ENCODE measurements at places on chromosomes 13 and 19.

DNA sequence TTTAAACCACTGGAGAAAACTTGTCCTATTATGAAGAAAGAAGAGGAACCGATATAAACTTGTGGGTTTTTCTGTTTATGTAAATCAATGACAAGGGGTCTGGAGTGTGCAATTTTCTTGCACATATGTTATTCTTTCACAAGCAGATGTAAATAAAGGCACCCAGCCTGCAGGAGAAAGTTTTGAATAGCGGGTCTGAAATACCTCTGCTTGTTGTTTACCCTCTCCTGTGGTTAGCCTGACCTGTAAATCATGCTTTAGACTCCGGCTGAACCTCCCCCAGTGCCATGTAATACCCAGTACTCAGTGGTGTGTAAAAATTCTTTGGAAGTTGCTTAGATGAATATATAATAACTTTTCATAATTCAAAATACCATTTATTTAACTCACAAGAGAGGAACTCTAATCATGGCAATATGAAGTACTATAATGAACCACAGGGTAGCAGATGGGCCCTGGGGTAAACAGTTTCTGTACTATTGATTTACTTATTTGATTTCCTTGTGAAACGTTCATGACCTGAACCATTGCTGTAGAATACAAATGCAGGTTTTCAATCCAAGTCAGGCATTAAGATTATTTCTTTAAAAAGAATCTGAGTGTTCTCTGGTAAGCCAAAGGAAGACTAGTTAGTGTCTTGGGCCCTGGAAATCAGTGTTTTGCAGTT lies 245.1 kb downstream of the LMO7 start:
- DNase-seq, result no peak

DNA sequence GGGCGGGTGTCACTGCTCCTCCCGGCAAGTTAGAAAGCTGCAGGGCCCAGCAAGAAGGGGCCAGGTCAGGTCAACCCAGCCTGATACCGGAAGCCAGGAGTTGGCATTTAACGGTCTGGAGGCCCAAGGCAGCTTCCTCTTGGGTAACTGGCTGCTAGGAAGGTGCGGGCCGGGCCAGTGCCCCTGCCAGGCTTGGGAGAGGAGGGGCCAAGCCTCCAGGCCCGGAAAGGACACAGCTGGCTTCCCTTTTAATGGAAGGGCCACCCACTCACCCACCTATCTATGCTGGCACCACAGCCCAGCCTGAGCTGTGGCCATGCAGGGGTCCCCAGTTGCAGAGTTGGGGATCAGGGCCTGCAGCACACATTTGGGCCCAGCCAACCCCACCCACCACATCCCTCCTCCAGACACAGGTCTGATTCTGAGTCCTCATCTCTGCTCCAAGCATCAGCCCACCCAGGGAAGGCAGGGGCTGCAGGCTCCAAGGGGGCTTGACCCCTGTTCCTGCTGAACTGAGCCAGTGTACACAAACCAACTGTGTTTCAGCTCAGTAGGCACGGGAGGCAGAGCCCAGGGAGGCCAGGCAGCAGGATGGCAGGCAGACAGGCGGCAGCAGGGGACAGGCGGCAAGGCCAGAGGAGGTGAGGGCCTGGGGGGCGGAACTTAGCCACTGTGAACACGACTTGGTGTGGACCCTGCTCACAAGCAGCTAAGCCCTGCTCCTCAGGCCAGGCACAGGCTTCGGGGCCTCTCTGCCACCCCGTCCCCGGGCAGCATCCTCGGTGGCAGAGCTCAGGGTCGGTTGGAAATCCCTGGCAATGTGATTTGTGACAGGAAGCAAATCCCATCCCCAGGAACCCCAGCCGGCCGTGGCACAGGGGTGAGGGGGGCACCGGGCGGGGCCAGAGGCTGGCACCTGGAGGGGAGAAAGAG lies 40.8 kb downstream of the ZSWIM4 start:
- no peak for DNase-seq

DNA sequence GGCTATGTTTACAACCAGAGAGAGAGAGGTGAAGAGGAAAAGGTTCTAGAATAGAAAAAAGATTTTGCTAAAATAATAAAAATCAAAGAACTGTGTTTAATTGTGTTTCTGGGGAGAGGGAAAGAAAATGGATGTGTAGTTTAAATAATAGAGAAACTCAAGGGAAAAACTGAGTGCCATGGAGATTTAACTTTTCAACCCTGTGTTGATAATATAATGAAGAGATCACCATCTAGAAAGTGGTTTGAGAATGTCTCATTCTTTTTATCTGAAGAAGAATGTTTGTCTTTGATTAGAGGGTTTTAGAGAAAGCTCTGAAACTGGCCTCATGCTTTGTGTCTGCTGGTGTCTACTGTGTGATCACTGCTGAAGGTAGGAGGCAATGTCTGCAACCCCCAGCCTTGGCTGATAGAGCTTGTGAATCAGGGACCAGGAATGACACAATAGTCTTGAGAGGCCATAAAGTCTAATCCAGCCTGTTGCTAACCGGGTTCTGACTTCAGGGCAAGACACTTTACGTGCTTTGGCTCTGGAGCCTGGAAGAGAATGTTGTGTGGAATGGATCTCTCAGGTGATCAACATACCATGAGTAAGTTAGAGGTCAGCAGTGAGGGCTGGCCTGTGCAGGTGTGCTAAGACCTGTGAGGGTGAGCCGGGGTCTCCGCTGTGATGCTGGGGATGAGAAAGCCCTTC lies 5.4 kb downstream of the COL4A2 start:
- no peak for DNase-seq

GRCh38 chr13:19158526-19159174 lies 23.0 kb downstream of the TUBA3C start:
- no peak for DNase-seq

- no peak for DNase-seq
Observed at GRCh38 chr13:53494406-53494805, 465.8 kb downstream of the OLFM4 start.

DNA sequence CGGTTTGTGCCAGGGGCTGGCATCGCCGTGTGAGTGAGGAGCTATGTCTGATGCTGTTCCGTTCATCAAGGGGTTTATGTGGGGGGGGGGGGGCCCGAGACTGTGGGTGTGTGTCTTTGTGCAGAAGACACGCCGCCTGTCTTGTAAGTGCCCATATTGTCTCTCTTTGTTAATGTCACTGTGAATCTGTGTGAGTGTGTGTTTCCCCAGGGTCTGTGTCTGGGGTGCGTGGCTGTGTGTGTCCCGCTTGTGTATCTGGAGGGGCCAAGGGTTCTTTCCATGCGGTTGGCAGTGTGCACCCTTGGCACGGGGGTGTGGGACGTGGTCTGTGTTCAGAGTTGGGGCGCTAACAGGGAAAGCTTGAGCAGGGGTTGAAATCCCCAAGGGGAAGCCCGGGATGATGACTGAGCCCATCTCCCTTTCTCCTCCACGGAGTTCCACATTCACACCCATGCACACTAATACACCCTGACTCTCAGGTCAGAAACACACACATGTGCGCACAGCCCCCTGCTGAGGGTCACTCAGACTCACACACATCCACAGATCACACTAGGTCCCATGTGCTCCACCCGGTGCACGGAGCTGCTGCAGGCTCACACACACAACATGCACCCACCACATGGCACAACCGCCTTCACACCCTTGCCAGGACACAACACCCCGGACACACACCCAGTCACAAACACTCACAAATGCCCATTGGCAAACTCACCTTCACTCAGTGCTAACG lies 1.8 kb downstream of the NCAN start:
- DNase-seq, result no peak

DNA sequence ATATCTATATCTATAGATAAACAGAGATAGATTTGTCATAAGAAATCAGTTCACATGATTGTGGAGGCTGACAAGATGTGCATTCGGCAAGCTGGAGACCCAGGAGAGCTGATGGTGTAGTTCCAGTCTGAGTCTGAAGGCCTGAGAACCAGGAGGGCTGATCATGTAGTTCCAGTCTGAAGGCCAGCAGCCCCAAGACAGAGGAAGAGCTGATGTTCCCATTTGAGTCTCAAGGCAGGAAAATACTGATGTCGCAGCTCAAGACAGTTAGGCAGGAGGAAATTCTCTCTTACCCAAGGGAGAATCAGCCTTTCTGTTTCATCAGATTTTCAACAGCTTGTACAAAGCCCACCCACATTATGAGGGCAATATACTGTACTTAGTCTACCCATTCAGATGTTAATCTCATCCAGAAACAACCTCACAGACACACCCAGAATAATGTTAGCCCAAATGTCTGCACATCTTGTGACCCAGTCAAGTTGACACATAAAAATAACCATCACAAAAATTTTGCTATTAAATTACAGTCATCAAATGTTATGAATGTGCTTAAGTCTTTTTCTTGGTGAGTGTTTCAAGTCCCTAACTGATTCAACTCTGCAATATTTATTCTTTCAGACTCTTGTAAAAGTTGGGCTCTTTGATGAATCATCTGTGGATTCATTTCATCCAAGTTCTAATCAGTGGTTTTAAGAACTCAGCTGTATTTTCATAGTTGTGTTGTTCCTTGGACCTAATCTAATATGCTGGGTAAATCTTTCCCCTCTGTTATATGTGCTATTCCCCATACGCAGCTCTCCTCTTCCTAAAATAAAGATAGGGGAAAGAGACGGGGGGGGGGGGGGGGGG lies 22.7 kb upstream of the LRCH1 start:
- DNase-seq, result no peak

- DNase-seq, result no peak
Observed at GRCh38 chr19:7372810-7373209, 24.1 kb downstream of the ARHGEF18 start.

- DNase-seq, result no peak
Observed at GRCh38 chr13:65095161-65096082, 2134.7 kb downstream of the PCDH9 start.

- no peak for DNase-seq
Observed at GRCh38 chr13:91762957-91763356, 364.5 kb downstream of the GPC5 start.

DNA sequence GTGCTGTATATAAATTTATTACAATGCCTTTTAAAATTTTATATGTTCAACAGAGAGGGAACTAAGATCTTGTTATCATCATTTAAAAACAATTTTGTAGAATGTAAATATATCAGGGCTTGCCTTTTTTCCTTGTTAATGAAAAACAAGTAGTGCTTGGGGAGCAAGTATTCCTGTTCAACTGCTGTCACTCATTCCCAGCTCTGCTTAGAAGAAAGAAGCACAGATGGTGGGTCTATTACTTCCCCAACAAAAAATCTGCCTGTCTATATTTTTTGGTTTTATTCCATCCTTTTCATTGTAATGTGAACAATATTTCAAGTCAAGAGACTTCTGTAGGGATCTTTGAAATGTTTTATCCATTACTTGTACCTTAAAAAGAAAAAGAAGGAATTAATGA lies 503.9 kb downstream of the GPC5 start:
- no peak for DNase-seq

- no peak for DNase-seq
Observed at GRCh38 chr13:98557937-98558792, 18.7 kb downstream of the STK24 start.

- DNase-seq, result no peak
Observed at GRCh38 chr13:112172641-112173251, 105.8 kb downstream of the SOX1 start.

- no peak for DNase-seq
Observed at GRCh38 chr13:32212421-32212820, 102.7 kb downstream of the ZAR1L start.

All from stimulated activated CD8-positive, alpha-beta memory T cell treated with anti-CD3 and anti-CD28 coated beads, Interleukin-7, amount 100 ng/mL, for 1 hour (primary cell).